Nephron progenitor cell (in vitro differentiated cells): ENCODE measurements at places on chromosomes 2 and 18.

DNA sequence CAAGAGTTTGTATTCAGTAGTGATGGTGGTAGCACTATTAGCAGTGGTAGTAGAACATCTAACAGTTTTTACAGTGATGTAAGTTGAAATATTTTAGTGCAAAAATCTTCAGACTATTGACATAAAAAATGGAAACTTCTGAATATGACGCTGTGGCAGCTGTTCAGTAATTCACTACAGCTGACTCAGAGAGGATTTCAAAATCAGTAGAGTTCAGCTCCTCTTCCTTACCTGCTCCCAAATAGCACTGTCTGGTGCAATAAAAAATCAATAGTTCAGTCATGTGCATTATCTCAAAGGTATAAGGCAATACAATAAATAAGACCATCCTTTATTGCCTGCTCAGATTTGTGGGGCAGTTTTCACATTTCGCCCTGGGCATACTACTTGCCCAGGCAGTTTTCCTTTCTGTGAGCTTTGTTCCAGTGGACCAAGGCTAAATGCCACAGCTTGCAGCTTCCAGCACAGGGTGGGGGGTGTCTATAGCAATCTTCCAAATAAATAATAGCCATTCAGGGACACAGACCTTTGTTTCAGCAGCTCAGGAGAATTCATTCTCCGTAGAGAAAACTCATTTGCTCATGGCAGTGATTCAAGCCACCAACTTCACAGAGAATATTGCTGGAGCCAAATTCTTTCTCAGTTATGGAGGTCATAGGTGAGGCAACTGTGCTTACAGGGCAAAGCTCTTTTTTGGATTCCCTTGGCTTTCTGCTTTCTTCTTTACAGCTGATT is 33.9 kb upstream of the GORASP2 start:
- no peak for DNase-seq

DNA sequence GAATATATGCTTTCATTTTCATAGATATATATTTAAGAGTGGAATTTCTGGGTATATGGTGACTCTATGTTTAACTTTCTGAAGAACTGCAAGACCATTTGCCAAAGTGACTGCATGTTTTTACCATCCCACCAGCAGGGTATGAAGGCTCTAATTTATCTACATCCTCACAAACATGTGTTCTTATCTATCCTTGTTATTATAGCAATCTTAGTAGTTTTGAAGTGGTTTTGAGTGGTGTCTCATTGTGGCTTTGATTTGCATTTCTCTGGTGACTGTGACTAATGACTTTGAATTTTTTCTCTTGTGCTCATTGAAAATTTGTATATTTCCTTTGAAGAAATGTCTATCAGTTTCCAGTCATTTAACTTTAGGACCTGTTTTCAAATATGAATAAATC is 310.2 kb upstream of the NRP2 start:
- DNase-seq: no peak

- DNase-seq: no peak
Observed at GRCh38 chr2:142920571-142920970, 43.1 kb downstream of the KYNU start.

- no peak for DNase-seq
Observed at GRCh38 chr2:126356631-126357030, 299.3 kb upstream of the GYPC start.

- no peak for DNase-seq
Observed at GRCh38 chr18:62996566-62996965, 281.2 kb downstream of the PHLPP1 start.

DNA sequence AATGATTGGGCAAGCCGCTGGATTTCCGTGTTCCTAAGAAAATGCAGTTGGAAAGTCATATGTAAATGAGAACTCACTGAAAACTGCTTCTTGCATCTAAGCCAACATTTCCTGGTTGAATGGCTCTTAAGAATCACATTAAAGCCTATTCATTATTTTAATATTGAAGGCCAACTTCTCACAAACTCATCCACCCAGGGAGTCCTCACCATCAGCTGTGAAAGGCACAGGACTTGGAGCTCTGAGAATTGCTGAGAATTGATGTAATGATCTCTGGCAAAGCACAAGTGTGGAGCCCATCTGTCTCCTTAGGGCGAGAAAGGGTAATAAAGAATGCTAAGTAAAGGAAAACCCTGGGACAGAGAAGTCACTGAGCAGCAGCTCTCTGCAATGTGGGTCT is 55.9 kb upstream of the APCDD1 start:
- DNase-seq: no peak

DNA sequence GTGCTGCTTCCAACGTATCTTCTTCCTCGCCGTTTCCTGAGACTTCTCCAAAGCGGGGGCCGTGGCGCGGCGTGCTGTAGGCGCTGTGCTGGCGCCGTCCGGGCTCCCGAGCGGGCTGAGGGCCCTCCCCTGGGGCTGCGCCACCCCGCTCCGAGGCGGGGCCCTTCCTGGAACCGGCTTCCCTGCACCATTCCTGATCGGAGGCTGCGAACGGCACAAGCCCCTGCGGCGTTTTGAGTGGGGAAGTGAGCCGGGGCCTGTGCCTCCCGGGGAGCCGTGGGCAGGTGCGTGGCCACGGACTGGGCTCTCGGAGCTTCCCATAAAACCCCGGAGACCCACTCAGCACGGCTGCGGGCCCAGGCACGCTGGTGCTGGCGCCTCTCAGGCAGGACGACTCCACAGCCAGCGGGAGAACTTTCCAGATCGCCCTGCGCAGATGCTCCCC is 74.7 kb downstream of the PSMG2 start:
- no peak for DNase-seq

GRCh38 chr2:37026050-37026449 is 58.1 kb downstream of the HEATR5B start:
- DNase-seq: no peak

DNA sequence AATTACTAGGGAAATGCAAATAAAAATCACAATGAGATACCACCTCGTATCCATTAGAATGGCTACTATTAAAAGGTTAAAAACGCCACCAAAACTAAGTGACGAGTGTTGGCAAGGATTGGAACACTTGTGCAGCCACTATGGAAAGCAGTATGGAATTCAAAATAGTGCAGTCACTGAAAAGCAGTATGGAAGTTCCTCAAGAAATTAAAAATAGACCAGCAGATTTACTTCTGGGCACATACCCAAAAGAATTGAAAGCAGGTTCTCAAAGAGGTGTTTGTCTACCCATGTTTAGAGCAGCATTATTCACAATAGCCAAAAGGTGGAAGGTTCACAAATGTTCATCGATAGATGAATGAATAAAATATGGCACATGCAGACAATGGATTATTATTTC is 149.7 kb upstream of the STON1 start:
- DNase-seq: no peak
